ENCODE measurements at places on chromosomes 5 and 9.

DNA sequence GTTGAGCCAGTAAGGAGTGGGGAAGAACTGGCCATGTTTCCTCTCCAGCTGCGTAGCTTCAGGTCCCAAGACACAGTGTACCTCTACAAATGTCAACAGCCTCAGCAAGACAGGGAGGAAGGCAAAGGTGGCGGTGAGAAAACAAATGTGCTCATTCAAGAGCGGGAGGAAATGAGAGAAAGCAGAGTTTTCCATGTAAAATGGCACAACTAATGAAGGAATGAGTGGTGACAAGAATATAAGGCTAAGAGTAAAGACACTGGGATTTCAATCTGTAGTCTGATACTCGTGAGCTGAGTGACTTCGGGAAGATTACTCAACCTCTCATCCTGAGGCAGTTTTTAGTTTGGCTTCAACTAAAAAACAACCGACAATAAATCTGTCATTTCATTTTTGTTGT is 67.6 kb downstream of the DPYSL3 start:
- peak; percentile 36 for DNase-seq

DNA sequence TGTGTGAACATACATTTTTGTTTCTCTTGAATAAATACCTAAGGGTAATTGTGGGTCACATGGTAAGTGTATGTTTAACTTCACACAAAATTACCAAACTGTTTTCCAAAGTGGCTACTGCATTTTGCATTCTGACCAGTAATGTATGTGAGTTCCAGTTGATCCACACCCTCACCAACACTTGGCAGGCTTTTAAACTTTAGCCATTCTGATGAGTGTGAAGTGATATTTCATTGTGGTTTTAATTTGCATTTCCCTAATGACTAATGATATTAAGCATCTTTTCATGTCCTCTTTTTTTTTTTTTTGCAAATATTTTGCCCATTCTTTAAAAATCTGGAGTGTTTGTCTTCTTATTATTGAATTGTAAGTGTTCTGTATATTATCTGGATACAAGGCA is 53.5 kb upstream of the MAST4 start:
- DNase-seq: no peak

- DNase-seq: no peak
These were observed 18.0 kb downstream of the IL5 start for GRCh38 chr5:132525299-132525724.

- no peak for DNase-seq
These were observed 33.7 kb upstream of the PWWP2A start for GRCh38 chr5:160152901-160153300.

- no peak for DNase-seq
These were observed 370.6 kb upstream of the PIK3R1 start for GRCh38 chr5:67844924-67845323.

DNA sequence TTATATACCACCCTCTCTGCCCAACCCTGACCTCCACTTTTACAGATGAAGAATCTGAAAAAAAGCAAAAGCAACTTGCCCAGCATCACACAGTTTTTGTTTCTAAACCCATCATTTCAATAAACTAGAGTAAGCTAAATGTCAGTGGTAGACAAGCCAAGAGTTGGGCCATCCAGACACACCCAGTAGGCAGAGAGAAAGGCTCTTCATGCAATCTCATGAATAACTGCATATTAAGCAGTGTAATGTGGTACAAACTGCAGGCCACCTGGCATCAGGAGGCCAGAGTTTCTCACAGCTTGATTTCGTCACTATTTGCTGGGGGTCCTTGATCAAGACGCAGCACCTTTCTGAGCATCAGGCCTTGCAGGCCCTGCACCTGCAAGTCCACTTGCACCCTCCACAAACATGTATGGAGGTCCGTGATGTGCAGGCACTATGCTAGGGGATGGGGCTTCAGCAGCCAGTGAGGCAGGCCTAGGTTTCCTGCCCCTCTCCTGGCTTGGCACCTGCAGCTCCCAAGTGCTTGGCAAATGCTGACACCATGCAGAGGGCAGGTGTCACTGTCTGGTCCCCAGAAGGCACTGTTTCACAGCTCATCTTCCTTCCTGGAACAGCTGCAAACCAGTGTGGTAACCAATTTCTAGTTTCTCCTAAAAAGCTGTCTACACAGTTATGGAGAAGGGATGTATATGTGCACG is 29.8 kb downstream of the ADAM19 start:
- DNase-seq: no peak

- no peak for DNase-seq
These were observed 145.5 kb upstream of the LHFPL2 start for GRCh38 chr5:78793907-78794662.

DNA sequence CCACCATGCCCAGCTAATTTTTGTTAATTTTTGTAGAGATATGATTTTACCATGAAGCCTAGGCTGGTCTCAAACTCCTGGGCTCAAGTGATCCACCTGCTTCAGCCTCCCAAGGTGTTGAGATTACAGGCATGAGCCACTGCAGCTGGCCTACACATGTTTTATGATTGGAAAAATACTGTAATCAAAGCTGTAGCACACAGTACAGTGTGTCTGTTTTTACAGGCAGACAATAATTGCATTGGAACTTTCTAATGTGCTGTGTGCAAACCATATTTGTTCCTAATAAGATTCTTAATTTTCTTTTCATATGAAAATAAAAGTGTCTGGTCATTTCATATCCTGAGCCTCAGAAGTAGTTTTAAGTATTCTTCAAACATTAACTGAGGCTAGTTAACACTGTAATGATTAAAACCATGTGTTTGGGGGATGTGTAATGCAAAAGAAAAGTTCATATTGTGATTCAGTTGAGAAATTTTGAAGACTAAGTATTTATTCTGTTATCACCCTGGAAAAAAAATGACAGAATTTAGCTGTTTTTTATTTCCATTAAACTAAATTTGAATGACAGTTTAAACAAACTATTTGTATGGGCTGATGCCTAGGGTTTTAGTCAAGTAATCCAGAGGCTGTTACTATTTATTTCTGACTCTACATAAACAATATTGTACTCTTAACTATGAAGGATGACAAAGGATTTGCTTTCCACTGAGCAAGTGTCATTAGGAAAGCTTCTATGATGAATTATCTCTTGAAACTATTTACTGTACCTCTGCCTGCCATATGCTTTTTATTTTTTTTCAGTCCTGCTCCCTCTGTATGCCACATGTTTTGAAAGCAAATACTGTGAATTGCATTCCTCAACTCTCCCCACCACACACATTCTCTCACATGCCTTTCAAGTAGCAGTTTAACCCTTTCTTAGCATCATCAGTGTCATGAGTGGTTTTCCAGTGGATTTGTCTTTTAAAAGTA is 111.5 kb downstream of the MTREX start:
- DNase-seq: peak; percentile 88

GRCh38 chr9:5715548-5716127 is 86.7 kb downstream of the RIC1 start:
- no peak for DNase-seq

DNA sequence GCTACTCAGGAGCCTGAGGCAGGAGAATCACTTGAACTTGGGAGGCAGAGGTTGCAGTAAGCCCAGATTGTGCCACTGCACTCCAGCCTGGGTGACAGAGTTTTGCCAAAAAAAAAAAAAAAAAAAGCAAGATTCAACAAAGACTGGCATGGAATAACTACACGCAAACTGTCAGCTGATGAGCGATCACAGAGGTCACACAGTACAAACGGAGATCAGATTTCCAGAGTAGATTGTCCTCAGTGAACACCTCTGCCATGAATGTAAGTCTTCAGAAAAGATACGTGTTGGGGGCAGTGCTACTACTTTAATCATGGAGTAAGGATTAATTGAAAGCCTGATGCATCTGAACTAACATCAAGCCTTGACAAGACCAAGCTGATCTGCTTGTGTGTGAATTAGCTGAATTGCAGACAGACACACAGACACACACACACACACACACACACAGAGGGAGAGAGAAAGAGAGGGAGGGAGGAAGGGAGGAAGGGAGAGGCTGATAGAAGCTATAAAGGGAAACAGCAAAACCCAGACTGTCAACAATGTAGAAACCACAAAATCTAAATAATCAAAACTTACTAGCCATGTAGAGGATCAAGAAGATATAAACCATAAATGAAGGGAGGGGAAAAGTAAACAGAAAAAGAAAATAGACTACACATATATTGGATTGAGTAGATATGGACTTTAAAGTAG is 222.9 kb upstream of the ZNF462 start:
- no peak for DNase-seq

- DNase-seq: peak; percentile 39
These were observed 25.8 kb downstream of the CAST start for GRCh38 chr5:96687812-96688453.

DNA sequence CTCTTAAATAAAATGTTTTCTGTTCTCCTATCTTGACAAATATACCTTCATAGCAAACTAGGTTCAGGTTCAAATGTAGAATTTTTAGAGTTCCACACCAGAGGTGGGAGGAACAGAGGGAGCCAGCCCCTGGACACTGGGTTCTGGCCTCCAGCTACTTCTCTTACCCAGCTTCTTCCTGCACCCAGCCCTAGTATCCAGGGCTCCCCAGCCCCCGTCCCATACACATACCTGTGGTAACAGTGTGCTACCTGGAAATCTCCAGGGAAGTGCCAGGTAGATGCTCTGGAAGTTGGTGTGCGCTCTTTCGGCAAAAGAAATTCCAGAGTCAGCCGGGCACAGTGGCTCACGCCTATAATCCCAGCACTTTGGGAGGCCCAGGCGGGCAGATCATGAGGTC is 33.9 kb upstream of the IL6ST start:
- no peak for DNase-seq

DNA sequence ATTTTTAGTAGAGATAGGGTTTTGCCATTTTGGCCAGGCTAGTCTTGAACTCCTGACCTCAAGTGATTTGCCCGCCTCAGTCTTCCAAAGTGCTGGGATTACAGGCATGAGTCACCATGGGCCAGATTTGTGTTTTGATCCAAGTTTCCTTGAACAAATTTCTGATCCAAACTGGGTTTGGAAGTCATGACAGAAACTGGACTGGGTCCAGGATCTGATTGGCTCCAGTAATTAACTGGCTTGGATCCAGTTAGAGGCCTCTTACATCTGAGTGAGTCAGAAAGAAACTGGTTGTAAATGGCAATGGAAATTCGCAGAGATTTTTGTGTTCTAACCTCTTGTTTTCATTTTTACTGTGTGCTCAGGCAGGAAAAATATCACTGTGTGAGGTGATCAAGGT is 141.6 kb downstream of the SLC25A46 start:
- DNase-seq: peak; percentile 92

DNA sequence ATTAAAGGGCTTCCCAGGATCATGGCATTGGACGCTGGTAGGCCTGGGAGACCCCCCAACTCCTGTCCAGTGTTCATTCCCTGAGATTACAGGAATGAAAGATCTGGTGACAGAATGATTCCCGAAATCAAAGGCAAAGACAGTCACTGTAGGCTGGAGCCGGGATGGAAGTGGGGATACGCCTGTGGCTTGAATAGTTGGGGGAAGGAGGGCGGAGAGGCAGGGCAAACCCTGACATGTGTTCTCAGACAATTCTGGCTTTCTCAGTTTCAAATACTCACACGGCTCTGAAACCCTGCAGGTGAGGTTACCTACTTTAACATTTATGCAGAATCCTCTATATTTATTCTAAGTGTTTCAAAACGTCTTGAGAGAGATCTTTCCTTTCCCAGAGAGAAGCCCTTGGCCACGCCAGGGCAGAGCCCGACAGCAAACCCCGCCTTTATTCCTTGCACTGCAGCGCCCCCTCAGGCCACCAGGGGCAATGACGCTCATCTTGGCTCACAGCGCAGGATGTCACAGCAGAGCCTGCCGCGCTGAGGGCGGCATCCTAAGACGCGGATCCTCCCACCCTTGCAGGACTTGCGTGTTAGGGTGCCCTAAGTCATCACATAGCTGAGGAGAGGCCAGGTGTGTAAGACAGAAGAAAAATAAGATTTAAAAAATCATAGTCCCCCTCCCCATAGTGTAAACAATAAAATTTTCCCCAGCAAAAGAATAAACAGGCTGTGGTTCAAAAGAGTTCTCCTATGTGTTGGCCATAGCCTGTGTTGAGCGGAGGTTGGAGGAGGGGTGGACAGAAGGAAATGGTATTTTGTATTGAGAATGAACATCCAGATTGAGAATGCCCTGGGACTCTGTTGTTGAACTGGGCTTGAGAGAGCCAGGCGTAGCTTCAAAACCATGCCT is 284.5 kb downstream of the NTRK2 start:
- peak; percentile 42 for DNase-seq

DNA sequence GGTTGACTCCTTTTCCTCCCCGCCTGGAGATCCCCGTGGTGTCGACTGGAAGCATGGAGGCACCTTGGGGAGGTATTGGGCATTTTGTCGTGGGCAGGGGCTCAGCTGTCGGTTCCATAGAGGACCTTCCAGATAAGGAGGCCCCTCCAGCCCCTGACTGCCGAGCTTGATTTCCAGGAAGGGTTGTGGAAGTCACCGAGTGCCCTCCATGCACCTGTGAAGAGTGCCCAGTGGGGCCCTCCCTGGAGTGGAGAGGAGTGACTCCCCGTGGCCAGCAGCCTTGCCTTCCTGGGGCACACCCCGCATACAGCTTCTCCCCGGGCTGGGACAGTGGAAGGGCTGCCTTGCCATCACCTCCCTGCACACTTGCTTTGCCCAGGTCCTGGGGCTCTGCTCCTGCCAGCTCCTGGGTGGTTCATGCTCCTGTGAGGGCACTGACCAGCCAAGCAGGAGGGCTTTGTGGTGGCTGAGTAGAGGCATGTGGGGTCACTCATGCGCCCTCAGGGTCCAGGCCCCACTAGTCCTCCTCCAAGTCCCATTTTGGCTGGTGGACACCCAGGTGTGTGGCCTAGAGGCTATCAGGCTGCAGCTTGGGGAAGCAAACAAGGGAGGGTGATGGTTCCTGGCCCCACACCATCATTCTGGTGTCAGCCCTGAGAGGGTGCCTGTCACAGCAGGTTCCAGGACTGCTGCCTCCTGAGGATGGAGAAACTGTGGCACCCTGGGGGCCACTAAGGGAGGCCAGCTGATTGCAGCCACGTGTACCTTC is 133.0 kb downstream of the WNK2 start:
- DNase-seq: no peak

DNA sequence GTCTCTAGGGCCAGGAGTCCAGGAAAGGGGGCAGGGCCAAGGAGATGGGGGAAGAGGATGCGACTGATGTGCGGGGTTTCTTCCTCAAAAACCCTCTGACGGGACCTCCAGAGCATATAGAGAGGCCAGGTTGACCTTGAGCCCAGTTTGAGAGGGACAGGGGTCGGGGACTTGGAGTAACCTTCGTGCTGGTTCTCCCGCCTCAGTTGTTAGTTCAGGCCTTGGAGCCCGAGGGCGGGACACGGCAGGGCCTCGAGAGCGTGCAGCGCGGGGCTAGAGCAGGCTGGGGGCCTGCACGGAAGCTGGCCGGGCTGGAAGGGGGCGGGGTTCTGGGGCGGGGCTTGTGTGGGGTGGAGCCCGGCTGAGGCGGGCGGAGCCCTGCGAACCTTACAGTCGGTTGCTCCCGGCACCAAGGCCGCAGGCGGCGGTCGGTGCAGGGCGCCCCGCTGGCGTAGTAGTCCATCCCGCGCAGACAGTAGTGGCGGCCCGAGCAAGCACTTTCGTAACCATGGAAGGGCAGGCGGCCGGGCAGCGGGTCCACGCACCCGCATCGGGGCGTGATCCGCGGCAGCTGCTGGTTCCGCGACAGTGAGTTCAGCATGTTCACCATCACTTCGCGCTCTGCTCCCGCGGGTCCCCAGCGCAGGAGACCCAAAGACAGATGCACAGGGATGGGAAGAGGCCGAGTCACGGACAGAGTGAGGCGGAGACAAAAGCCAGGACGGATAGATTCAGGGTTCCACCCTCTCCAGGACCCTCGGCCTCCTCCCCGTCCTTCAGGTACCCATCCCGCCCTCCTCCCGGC is 4.0 kb upstream of the MYORG start:
- peak; percentile 69 for DNase-seq

- DNase-seq: no peak
These were observed 6.2 kb downstream of the TBC1D9B start for GRCh38 chr5:179901462-179901861.

- no peak for DNase-seq
These were observed 10.5 kb upstream of the TAL2 start for GRCh38 chr9:105651806-105652205.

Measured in fibroblast of gingiva (primary cell).